ENCODE measurements at places on chromosomes 13 and 19.

GRCh38 chr13:43936647-43937046 lies 56.9 kb downstream of the LACC1 start:
- no peak for DNase-seq

DNA sequence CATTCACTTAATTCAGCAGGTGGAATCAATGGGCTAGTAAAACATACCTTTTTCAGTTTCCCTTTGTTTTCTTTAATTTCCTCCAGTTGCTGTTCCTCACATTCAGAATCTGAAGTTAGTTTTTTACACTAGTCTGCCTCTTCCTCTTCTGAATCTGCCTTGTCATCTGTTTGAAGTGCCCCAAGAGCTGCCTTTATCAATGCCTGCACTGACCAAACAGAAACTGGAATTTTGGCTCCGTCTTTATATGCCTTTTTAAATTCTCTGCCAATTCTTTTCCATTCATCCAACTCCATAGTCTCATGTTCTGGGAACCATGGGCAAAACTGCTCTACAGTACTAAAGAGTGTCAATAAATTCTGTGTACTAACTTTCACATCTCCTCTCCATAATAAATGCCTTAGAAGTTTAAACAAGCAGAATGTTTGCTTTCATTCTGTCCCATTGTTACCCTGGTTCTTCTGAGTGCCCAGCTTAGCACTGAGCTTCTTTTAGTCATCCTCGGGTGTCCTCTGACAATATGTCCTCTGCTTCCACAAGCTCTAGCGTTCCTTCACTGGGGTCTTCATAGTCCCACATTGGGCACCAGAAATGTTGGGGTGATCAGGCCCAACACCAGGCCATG lies 154.2 kb downstream of the ZNF486 start:
- no peak for DNase-seq

DNA sequence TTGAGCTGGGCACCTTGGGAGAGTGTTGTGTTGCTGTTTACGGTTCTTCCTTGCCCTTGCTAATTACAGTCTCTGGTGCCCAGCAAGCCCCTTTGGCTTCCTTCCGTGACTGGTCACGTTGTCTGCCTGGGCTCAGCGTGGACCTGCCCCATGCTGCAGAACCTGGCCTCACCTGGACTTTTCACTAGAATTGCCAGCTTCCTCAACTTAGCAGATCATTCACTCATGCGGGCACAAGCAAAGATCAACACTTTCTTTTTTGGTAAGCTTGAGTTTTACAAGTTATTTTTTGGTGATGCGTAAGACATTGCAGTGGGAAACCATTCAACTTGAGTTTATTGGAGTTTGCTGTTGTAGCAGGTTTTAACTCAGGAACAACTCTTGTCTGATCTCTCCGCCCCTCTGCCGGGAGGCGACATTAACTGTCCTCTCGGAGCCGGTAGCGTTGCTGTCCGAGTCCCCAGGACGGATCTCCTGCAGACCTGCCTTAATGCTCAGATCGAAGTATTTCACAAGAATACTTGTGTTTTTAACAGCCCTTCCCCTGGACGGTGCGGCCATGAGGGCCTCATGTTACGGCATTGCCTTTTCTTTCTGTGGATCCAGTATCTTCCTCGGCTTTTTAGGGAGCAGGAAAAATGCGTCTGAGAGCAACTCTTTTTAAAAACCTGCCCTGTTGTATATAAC lies 15.7 kb upstream of the TEX29 start:
- no peak for DNase-seq

DNA sequence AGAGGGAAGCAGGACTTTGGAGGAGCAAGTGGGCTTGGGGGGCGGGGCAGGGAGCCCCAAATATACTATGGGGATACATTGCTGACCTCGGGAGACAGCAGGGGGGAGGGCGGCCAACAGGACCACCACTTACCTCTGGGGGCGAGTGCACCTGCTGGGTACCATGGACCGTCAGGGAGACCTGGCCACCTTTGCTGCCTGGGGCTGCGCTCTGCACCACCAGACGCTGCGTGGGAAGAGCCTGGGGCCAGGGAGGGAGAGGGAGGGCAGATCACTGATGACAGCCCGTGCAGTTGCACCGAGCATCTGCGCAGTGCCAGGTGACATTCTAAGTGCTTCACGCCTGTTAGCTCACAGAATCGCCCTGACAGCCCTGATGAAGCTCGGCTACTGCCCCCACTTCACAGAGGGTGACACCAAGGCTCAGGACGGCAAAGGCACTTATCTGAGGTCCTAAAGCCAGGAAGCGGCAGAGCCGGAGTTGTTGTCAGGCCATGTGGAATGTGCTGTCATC lies 24.1 kb downstream of the RFX1 start:
- DNase-seq = no peak

DNA sequence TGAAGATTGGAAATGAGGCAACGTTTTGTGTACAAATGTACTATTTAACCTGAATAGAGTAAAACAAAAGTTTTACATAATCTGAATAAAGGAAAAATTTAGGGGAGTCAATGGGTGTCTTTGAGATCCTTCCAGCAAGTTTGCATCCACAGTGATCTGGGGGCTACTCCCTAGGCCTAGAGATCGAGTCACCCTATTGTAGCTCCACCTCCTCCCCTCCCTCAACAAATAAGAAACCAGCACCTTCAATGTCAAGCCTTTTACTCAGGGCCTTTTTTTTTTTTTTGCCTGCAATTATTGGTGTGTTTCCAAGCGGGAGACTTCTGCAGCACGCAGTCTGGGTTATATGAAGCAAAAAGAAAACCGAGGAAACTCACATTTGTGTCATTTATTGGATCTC lies 16.3 kb upstream of the RAP2A start:
- DNase-seq = no peak

- DNase-seq = no peak
Observed at GRCh38 chr19:1949304-1950101, 8.5 kb downstream of the CSNK1G2 start.

DNA sequence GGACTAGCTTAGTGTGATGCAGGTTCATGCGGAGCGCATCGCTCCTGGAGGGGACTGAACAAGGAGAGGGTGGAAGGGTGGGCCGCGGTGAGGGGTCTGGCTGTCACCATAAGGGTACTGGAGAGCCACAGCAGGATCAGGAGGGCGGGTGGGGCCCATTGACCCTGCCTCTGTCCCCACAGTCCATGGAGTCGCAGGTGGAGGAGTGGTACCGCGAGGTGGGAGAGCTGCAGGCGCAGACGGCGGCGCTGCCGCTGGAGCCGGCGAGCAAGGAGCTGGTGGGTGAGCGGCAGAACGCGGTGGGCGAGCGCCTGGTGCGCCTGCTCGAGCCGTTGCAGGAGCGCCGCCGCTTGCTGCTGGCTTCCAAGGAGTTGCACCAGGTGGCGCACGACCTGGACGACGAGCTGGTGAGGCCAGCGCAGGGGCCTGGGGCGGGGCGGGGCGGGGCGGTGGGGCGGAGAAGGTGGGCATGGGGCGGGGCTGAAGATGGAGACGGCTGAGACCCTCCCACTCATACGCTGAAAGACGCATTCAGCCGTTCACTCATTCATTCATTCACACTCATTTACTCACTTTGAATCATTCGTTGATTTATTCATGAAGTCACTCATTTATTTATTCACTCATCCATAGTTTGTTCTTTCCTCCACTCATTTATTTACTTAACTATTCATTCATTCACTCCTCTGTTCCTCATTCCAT lies 27.5 kb upstream of the SHKBP1 start:
- no peak for DNase-seq

GRCh38 chr19:48168689-48169088 lies 1.5 kb downstream of the LIG1 start:
- no peak for DNase-seq

- DNase-seq = no peak
Observed at GRCh38 chr13:31781064-31781463, 41.7 kb downstream of the RXFP2 start.

GRCh38 chr13:28467034-28467433 lies 27.9 kb downstream of the FLT1 start:
- DNase-seq = no peak

DNA sequence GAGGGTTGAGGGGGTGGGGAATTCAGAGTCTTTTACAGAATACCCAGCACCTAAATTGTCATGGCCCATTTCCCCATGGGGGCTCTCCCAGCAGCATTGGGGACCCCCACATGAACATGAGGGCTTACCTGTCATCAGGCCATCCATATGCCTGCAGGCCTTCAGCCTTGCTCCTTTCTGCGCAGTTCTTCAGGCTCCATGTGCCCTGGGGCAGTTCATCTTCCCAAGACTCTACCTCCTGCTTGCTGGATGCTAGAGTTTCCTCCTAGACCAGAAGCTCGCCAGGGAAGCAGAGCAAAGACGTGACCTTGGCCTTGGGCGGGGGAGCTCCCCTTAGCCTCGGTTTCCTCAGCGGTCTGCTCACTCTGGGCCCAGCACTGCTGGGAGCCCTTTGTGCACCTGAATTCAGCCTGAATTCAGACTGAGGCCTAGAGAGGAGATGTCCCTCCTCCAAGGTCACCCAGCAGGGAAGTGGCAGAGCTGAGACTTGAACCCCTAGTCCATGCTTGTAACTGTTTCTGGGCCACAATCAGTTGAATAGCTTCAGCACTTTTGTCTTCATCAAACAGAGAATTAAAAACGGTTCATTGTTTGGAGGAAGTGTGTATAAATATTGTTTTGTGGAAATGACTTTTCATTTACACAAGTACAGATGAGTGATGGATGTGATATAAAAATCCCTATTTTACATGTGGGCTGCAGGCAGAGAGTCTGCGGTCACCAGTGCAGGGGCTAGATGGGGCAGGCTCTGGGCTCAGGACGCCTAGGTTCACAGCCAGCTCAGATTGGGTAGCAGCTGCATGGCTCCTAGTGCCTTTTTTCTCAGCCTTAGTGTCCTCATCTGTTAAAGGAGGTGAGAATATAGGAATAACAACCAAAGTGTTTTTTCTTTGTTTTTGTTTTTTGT lies 9.5 kb downstream of the PPP5C start:
- DNase-seq = no peak
